ENCODE measurements at places on chromosomes 5 and 9.

DNA sequence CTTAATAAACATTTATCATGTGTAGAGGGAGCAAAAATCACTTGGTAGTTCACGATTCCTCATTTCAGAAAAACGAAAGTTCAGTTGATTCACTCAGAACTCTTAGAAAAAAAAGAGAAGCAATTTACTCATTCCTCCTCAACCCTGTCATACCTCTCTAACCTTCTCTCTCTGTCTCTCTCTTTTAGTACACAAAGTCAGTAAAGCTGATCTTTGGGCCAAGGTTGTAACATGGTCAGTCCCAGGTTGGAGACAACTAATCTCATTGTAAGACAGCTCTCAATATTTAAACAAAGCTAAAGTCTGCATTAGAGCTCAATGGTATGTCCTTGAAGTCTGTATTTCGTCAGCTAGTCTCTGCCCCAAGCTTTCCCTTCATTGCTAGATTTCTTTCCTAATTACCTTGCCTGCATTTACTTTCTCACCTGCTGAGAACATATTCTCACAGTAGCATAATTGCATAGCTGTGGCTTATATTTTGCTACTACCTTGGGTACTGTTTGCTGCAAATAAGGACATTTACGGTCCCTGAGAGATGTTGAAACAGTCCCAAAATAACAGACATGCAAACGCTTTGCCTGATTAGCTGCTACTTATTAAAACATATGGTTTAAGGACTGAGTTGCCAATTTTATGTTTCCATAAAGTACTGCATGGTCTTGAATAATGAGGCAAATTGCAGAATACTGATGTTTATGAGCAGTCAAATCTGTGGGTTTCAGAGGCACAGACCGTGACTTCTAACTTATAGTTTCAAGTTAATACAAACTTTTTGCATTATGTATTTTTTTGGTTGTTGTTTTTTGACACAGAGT is 138.3 kb downstream of the GPBP1 start:
- no peak for DNase-seq

DNA sequence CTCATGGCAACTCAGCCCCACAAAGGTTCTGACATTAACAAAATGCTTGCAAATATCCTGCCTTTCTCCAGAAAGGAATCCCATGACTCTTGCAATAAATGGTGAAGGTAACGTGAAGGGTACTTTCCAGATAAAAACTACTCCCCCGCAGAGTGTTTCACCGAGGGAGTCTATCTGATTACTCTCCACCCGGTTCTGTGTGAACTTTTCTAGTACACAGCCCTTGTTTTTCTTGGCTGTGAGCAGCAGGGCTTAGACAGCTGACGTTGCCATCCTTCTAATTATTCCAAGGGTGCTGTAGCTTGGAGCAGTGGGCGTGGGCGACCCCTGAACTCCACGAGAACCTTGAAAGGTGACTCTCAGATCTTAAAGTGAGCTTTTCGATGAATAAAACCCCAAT is 276.0 kb upstream of the IRX4 start:
- DNase-seq = no peak

GRCh38 chr9:12889402-12890106 is 114.7 kb downstream of the LURAP1L start:
- DNase-seq = no peak

GRCh38 chr9:16245756-16246440 is 624.6 kb downstream of the BNC2 start:
- DNase-seq = no peak

- DNase-seq = no peak
Observed at GRCh38 chr5:10607666-10608073, 43.8 kb downstream of the ANKRD33B start.

GRCh38 chr5:149223081-149223848 is 48.4 kb upstream of the AFAP1L1 start:
- no peak for DNase-seq

- DNase-seq = no peak
Observed at GRCh38 chr5:31934156-31934555, 240.0 kb downstream of the GOLPH3 start.

DNA sequence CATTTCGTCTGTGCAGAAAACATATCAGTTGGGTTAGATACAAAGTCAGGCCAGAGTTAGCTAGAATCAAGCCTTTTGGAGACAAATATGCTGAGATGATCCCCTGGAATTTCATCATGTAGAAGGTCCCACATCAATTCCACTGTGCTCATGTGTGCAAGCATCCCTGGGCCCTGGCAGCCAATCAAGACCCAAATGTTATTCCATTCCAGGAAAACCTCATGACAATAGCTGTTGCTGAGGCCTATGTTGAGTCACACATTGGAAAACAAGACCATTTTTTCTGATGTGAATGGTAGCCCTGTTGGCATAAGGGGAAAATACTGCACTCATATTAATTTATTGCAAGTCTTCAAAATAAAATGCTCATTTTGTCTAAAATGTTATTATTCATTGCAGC is 11.5 kb downstream of the SPOCK1 start:
- peak; percentile 84 for DNase-seq

DNA sequence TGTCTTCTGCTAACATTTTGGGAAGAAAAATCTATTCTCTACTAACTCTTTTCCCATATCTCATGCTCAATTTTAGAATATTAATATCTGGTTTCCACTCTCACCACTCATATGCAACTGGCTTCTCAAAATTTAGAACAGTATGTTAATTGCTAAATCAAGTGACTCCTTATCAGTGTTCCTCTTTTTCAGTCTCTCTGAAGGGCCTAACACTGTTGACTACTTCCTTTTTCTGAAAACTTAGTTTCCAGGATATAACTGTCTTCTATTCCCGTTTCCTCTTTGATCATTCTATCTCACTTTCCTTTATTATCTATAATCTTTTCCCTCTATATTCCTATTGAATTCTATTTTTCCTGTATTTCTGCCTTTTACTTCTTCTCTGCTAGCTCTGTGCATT is 1717.2 kb upstream of the C9orf72 start:
- no peak for DNase-seq

DNA sequence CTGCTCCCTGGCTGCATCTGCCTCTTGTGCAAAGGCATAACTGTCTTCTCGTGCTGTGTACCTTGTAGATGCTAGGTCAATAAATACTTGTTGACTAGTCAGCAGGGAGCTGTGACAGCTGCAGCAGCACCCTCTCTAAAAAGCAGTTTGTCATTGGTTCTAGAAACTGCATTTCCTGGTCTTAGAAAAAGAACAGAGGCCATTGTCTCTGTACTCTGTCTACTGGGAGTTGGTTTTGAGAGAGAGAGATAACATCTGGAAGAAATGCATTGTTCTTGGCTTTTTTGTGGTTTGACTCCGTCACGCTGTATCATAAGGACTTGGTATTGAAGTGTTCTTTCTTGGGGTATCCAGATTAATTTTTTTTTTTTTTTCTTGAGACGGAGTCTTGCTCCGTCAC is 32.3 kb downstream of the SH3GLB2 start:
- DNase-seq = no peak

GRCh38 chr5:128197896-128198522 is 114.4 kb downstream of the SLC12A2 start:
- no peak for DNase-seq

- no peak for DNase-seq
Observed at GRCh38 chr9:107890921-107891465, 401.4 kb upstream of the KLF4 start.

DNA sequence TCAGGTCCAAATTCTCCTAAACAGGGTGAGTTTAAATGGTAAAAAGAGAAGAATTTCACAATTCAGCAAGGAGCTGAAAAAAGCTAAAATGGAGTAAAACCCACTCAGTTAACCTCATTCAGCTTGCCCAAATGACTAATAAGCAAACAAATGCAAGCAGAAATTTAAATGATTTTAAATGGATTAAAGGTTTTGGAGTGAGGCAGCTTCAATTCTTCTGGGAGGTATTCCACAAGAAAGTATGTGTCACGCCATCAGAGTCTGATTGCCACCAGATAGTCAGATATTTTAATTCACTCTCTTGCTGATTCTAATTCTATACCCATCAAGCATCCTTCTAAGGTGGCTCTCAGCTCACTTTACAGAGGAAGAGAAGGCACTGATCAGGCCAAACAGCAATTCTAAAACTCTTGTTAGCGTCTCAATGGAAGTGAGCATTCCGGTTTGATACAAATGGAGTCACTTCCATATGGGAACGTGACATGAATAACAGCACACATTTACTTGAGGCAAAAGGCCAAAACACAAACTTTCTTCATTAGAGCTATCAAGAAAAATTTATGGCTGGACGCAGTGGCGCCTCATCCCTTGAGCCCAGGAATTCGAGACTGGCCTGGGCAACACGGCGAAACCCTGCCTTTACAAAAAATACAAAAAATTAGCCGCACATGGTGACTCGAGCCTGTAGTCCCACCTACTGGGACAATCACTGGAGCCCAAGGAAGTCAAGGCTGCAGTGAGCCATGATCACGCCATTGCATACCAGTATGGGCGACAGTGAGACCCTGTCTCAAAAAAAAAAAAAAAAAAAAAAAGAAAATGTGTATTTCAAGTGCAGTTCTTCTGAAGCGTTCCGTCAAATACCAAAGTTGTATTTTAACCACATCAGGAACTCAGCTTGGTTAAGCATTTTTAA is 2.0 kb downstream of the CLK4 start:
- DNase-seq = no peak

- DNase-seq = no peak
Observed at GRCh38 chr9:8816361-8816760, 1016.8 kb upstream of the DMAC1 start.

DNA sequence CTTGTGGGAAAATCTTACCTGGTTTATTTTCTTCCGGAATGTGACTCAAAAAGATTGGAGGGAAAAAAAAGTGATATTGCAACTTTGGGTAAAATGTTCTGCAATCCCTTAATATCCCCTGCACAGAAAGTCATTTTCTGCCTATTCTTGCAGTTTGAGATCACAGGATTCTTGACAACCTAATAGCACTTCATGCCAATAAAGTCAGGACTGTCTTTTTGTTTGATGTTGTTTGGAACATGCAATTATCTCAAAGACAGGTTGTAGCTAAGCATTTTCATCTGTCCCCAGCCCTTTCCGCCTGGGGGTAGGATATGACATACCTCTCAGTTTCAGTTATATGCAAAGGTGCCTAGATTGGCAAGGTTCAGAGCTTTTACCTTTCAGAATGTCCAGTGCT is 63.9 kb downstream of the ALDH1A1 start:
- no peak for DNase-seq

DNA sequence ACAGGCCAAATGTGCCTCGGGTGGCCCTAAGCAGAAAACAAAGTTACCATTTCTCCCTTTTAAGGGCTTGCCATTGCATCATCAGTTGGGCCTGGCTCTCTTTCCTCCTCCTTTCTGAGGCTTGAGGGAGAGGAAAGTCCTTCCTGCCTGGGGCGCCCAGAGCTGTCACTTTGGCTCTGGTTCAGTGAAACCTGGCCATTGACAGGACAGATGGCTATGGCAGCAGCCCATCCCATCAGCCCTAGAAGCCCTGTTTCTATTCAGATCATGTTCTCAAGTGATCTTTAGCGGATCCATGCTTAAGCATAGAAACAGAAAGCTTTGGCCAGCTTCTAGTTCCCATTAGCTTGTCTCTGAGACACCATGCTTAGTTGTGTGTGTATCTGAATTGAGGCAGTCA is 293.4 kb downstream of the YTHDC2 start:
- DNase-seq = no peak

DNA sequence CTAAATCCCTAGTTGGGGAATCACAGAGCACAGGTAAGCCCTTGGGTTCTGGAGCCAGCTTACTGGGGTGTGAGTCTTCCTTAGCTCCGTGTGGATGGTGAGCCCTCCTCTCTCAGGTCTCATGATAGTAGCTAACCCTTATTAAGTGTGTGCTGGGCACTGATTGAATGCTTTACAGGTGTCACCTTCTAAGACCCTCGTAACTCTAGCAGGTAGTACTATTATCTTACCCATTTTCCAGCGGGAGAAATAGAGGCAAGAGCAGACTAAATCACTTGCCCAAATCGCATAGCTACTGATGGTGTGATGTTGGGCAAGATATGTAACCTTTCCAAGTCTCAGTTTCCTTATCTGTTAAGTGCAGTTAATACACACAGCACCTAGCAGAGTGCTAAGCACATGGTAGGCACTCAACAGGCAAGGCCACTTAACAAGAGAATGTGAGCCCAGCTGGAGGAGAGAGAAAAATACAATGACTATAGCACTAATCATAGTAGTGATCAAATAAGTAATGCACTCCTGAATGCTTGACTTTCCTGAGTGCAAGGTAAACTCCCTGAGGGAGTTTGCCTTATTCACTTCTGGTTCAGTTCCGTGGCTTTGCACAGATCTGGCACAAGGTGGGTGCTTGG is at the start of gene DCANP1:
Gene DCANP1 (minus strand): TSS at position 51 of the 632 bp plus-strand sequence. CDS start 240 bp downstream, outside the sequence.
- no peak for DNase-seq
